ENCODE measurements at places on chromosomes 2 and 18.

- DNase-seq = no peak
Observed at GRCh38 chr2:97953853-97954252, 41.9 kb downstream of the TMEM131 start.

DNA sequence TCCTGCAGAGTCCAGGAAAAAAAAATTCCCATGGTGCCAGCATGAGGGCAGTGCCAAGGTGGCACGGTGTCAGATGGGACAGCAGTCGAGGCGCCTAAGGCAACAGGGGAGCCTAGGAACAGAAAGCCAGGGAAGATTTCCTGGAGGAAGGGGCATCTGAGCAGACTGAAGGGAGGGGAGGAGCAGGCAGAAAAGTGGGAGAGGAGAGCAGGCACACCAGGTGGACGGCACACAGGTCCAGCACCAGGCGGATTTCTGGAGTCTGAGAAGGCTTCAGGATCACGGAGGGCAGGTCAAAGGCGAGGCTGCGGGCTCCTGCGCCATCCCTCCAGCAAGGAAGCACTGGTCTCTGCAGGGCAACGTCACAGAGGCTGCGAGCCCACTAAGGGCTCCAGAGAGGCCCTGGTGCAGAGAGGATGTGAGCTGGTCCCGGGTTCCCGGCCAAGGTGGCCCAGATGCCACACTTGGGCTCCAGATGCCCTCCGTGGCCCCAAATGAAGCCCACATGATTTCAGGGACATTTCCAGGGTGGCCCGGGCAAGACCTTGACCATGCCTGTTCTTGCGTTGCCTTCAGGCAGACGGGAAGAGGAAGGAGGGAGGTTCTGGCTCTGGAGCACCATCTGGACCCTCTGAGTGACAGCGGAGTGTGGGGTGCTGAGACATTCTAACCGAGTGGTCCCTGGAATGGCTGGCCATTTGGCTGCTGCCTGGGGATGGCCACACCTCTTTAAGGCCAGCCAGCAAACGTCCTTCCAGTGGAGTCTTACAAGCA is 4.1 kb downstream of the HS6ST1 start:
- no peak for DNase-seq

DNA sequence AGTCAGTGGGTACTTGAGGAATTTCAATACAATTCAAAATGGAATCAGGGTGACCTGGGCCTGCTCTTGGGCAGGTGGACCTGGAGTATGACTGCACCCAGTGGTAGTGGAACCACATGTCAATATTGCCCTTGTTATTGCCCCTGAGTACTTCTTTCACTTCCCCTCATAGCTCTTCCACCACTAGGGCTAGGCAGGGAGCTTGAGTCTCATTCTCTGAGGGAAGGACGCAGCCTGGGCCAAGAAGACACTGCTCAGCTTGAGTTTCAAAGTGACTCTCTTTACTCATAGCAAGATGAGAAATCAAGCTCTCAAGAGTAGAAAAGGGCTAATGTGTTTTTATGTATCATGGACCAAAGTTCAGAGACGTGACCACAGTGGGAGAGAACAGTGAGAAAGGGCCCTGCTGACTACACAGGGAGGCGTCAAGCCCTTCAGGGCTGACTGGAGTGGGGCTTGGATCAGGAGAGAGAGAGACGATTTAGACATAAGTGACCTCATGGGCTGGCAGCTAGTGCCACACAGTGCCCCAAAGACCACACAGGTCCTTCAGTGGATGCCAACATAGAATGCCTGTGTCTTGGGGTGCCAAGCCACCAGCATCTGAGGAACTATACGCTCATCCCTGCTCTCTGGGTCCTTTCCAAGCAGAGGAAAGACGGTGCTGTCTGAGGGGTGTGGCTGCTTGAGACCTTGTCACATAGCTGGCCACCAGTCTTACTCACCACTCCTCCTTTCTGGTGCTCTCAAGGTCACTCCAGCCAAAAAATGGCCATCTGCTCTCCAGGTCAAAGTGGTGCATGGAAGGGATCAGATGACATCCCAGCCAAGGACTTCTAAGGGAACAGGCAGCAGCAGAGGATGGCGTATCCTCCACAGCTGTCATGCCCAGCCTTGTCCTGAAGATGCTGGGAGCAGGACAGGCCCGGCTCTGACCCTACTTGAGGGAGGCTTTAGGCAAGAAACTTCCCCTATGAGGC is 13.0 kb downstream of the PTMA start:
- no peak for DNase-seq

DNA sequence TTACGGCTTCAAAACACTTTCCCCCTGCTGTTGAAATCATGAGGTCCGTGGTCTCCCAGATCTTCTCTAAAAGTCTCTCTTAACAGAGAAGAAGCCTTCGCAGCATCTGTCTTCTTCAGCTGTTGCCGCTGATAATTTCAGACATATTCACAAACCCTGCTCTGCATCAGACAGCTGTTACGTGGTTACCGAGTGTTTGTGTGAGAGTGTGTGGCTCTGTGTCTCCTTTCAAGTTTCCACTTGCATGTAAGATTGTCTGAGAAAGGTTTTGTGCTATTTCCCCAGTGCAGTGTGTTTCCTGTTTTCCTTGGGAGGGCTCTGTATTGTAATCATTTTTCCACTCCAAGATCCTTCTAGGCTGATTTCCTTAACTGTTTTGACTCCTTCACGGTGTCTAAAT is 32.8 kb downstream of the MAIP1 start:
- no peak for DNase-seq

DNA sequence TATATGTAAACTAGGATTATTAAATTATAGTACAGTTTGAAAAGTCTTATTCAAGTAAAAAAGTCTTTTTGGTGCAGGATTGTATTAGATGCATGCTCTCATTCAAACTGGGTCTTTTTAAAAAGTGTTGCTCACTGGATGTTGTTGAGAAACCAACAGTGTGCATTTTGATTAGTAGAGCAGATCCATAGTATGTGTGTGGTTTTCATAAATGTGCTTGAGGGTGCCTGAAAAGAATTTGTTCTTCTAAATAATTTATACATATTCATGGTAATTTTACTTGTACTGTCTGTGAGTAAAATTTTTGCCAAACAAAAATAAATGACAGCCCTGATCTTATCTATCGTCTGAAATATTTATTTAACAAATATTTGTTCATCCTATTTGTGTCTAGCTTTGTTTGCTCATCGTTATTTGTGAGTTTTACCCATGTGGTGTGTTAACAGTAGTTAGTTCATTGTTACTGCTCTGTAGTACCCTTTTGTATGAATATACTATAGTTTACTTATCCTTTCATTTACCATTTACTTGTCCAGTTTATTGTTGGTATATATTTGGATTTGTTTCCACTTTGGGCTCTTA is 50.4 kb downstream of the PTPN4 start:
- DNase-seq = no peak

- no peak for DNase-seq
Observed at GRCh38 chr2:109659396-109660045, 45.4 kb downstream of the SOWAHC start.

GRCh38 chr2:12778369-12778768 is 61.6 kb downstream of the TRIB2 start:
- no peak for DNase-seq

- DNase-seq = peak; percentile 31
Observed at GRCh38 chr2:152694161-152694661, 23.1 kb downstream of the PRPF40A start.

GRCh38 chr2:142188562-142188961 is 57.7 kb upstream of the LRP1B start:
- no peak for DNase-seq

Measured in amniotic stem cell (primary cell).